NCI-H1105 (cell line): ENCODE measurements at places on chromosomes 4 and X.

- peak; percentile 21 for DNase-seq
Observed at GRCh38 chr4:155946486-155946885, 7.2 kb downstream of the CTSO start.

DNA sequence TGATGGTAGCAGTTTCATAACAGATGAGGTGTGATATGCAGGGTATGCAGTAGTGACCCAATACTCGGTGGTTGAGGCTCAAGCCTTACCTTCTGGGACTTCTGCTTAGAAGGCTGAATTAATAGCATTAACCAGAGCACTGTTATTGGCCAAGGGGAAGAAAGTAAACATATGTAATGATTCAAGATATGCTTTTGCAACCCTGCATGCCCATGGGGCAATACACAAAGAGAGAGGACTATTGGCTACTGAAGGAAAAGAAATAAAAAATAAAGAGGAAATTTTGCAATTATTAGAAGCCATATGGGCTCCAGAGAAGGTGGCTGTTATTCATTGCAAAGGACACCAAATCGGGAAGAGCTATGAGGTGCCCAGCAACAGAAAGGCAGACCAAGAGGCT is 8.7 kb downstream of the GAGE10 start:
- DNase-seq: no peak

GRCh38 chr4:69490271-69490670 is 5.4 kb downstream of the UGT2B4 start:
- no peak for DNase-seq

GRCh38 chr4:180990931-180991330 is 1252.3 kb upstream of the TENM3 start:
- DNase-seq: no peak

DNA sequence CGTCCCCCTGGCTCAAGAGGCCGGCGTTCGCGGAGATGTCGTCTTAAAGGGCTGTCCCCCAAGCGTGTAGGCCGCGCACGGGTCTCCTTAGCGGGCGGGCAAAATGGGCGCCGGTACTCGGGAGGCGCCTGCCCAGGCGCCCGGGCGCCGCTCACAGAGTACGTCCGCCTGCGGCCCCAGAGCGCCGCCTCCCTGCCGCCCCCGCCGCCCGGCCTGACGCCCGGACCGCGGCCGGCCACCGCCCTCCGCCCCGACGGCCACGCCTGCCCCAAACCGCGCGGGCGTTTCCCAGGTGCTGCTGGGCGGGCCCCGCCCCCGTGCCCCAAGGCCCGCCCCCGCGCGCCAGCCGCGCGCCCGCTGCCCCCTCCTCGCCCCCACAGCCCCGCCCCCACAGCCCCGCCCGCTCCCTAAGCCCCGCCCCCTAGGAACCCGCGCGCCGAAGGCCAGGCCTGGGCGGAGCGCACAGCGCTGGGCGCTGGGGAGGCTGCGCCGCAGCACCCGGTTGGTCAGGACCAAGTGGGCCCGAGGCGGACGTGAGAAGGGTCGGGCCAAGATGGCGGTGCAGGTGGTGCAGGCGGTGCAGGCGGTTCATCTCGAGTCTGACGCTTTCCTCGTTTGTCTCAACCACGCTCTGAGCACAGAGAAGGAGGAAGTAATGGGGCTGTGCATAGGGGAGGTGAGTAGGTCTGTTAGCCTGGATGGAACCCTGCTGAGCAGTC is at the start of the genes BRCC3, CMC4 and MTCP1:
Gene BRCC3 (plus strand): TSS at position 534 of the 719 bp plus-strand sequence. CDS start 20 bp downstream, at position 554.
Gene CMC4 (minus strand): TSS at position 162 of the 719 bp plus-strand sequence. CDS start 7,113 bp downstream, outside the sequence.
Gene MTCP1 (minus strand): TSS at position 162 of the 719 bp plus-strand sequence. CDS start 5,126 bp downstream, outside the sequence.
- peak; percentile 94 for DNase-seq

- DNase-seq: no peak
Observed at GRCh38 chr4:18999595-18999994, 978.0 kb upstream of the LCORL start.

GRCh38 chr4:134560728-134561127 is 359.1 kb upstream of the PABPC4L start:
- DNase-seq: no peak

DNA sequence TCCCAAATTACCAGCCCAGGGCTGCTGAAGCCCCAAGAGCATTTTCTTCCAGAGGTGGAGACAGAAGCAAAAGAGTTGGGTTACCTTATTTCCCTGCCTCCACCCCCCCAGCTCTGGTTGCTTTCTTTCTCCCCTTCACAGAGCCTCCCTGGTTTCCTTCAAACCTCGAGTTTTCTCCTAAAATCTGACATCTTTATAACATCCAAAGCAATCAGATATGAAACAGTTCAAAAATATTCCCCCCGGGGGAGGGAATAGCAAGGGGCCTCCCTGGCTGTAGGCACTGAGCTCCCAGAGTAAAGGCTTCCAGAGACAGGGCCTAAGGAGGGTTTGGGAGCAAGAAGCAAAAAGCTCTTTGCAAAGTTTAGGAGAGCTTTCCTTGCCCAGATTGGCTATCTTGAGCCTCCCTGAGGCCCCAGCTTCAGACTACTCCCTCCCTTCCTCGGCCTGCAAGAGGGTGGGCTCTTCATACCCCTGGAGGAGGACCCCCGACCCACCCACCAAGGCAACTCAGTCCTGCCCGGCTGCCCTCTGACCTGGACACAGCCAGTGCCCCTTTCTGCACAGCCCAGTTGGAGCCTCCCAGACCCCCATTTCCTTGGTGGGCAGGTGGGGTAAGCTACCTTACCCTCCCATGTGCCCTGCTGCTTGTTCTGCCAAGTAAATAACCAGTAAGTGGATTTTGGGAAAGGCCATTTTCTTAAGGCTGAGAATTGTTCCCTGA is 7.6 kb downstream of the MAMLD1 start:
- DNase-seq: no peak

GRCh38 chr4:53151489-53151788 is 214.4 kb downstream of the SCFD2 start:
- no peak for DNase-seq

DNA sequence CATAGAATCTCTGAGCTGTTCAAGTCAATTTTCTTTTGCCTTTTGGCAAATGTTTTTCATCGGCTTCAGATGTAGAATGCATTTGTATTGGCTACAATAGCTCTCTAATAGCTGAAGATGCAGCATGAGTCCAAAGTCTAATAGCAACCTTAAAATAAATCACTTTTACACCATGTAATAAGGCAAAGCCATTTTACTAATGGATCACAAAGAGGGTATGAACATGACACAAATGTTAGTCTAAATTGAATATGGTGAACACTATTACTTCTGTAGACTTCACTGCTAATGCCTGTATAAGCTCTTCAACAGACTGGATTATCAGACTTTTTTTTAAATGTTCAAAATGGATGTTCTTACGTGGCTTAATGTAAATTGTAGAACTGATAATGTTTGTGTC is 645.3 kb downstream of the TLL1 start:
- DNase-seq: peak; percentile 41
